ENCODE measurements at places on chromosomes 5 and 9.

GRCh38 chr5:52961274-52961681 is 27.9 kb upstream of the ITGA2 start:
- DNase-seq, result no peak

GRCh38 chr5:2709976-2710689 is 41.3 kb downstream of the IRX2 start:
- no peak for DNase-seq

GRCh38 chr9:126171641-126172040 is 155.0 kb upstream of the MVB12B start:
- no peak for DNase-seq

- no peak for DNase-seq
These were observed 147.4 kb upstream of the KLF9 start for GRCh38 chr9:70561786-70562395.

DNA sequence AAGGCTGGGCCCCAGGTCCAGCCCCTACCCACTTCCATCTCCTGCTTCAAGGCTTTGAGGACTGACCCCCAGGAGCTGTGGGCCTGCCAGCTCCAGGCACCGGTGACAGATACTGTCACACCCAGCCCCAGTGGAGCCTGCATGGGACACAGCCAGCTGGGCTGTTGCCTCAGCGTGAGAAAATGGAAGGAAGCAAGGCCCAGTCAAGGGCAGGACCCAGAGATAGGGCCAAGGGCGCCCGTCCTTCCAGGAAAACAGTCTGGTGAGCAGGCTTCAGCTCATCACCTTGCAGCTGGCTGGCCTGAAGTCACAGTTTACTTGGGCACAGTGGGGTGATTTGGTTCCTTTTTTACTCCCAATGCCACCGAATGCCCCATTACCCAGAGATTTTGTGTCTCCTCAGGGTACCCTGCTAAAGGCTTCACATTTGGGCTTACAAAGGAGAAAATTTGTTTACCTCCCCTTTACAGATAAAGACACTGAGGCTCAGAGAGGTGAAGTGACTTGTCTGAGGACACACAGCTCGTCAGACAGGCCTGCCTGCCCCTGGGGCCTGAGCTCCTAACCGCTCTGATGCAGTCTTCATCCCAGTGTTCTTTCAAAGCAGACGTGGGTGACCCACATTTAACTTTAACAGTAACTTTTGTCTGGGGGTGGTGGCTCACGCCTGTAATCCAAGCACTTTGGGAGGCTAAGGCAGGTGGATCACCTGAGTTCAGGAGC is 21.5 kb upstream of the WDR38 start:
- no peak for DNase-seq

DNA sequence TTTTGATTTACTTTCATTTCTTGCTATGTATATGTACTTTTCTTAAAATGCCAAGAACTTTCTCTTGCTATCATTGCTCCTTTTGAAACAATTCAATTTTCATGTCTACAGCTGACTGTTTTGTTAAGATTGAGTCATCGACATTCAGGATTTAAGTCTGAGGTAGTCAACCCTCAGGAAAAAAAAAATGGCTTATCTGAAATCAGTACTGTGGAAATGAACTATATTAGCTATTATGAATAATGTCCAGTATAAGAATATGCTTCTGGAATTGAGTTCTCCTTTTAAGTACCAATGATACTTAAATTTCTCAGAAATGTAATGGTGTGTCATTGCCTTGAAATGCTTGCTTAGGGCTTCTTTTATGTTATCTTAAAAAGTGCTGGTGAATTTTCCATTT is 37.9 kb downstream of the TNFAIP8 start:
- no peak for DNase-seq

GRCh38 chr9:111969622-111970021 is 73.0 kb downstream of the UGCG start:
- no peak for DNase-seq

- no peak for DNase-seq
These were observed 7.2 kb downstream of the ERGIC1 start for GRCh38 chr5:172841256-172841655.

DNA sequence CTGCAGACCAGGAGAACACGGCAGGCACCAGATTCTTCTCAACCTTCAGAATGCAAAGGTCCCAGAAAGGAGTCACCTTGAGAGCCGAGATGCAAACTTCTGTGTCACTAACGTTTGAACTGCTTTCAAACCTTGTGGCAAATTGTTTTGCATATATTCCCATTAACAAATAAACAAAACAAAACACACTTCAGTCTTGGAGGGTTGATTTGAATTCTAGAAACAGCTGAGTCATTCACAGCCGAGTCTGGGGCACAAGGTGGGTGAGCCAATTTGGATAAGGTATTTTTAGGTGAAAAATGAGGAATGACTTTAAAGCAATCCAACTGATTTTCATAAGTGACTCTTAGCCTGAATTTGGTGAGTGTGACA is 38.8 kb upstream of the ANKRD33B start:
- DNase-seq, result no peak

DNA sequence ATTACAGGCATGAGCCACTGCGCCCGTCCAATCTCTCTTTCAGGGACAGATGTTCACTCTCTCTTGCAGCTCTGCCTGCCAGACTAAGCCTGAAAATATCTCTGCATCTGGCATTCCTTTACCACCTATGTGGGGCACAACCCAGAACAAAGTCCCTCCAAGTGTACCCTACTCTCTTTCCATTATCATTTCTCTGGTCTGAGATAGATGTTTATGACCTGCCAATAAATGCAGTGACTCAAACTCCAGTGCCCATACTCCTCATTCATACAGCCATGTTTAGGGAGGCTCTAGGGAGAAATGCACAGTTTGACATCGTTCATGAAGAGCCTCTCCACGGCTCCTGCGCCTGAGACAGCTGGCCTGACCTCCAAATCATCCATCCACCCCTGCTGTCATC is at the start of gene BTNL3:
BTNL3 (plus strand) TSS at position 255 of the 400 bp plus-strand sequence. CDS start 183 bp downstream, outside the sequence.
- DNase-seq, result no peak

DNA sequence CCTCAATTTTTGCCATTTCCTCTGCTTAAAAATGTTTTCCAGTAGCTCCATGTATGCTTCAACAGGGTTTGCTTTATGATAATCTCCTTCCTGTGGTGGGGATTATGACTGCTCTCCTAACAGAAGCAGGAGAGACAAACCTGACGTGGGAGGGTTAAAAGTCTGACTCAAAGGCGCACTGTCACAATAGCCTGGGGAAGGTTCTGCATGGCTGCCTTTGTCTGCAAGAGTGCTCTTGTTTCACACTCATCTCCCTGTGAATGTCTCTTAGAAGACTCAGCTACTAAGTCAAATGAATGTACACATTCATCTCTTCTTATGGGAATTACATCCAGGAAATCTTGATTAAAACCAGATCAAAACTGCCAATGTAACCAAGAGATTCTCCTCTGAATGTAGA is 90.9 kb upstream of the MTAP start:
- no peak for DNase-seq

DNA sequence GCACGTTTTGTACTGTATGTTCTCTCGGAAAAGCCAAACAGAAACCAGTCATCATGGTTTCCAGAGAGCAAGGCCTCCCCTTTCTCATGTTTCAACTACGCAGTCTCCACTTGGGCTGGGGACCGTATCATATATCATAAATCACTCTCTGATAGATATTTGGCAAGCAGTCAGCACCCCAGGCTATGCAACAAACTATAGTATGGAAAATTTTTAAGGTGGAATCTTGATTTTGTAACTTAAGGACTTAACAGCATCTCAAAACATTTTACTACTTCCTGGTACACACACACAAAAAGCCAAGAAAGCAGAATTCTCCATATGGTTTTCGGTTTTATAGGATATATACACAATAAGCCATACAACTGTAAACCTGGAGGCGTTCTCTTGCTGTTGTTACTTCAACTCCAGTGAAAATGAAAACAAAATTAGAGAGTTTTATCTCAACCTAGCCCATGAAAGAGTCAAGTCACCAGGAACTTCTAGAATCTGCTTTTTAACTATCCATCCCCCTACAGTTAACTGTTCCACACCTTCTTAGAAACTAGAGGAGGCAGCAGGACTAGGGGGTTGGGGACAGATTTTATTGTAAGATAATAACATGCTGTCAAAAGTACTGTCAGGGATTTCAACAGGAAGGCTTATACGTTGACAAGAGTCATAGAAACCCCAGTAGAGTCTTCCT is 283.4 kb downstream of the NFIB start:
- DNase-seq, result no peak

DNA sequence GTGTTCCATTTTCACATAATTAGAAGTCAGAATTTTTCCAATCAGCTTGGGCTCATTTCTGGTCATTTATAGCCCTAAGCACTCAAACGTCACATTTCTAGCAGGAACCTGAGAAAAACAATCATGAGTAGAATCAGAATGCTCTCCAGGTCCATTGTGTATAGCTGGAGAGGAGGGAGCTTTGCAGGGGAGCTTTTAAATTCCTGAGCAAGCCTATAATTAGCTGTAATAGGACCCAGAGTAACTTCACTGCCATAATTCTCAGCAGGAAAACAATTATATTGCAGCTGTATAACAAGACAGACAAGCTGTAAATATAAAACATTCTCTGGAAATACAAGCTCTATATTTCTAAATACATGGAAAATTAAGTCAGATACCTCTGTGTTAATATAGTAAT is 637.6 kb upstream of the SGCD start:
- no peak for DNase-seq

DNA sequence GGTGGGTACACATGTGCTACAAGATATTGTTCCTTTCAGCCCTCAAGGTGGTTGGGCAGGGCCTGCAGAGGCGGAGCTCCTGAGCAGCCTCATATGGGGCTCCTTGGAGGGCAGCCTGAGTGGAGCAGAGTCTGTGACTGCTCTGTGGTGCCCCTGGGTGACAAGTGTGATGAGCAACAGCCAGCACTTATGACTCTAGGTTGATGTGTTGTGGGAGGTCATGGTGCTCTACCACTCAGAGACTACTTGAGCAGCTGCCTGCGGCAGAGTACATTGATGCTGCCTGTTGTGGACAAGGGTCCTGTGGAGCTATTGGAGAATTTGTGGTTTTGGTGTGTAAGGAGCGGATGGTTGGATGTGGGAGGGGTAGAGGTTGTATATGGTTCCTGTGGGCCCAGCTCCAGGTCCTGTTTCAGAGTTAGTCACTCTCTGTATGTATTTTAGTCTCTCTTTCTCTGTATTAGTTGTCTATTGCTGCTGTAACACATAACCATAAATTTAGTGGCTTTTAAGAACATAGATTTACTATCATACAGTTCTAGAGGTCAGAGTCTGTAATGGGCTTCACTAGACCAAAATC is 141.3 kb downstream of the SREK1 start:
- no peak for DNase-seq

DNA sequence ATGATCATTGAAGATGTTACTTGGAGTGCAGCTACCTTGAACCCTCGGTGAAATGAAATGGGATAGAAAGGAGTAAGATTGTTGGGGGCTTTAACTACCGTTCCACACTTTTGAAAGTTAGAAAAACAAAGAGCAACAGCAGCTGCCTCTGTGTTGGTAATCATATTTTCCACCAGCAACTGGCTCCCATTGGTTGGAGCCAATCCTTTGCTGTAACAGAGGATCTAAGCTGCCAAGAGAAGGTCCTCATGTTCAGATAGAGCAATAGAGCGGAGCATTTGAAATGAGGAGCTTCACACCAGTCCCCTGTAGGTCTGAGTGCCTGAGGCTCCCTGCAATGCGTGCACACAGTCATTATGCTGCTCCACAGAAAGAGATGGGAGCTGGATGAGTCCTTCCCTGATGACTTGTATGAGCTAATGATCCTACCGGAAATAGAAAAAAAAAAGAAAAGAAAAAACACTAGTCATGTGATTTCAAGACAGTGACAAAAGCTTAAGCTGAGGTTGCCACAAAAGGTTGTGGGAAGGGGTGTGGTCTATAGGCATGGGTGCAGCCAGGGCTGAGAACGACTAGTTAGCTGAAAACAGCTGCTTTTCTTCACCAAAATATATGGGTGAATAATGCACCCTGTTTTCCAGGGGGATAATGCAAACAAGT is 300.7 kb downstream of the MLLT3 start:
- DNase-seq, result no peak

DNA sequence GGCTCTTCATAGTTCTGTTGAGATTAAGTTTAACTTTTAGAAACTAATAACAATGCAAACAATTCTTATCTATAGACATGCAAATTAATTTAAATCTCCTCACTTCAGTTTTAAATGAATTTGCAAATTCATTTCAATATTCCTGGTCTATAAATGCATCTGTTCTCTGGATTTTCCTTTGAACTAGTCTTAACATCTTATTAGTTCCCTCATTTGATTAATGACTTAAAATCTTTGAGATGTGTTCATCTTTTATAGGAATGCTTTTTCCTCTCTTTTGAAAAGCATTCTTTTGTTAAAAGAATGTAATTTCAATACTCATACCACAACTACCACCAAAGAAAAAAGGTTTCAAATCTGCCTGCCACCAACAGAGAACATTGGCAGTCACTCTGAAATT is 169.4 kb downstream of the RASEF start:
- no peak for DNase-seq

- no peak for DNase-seq
These were observed 70.4 kb downstream of the MVB12B start for GRCh38 chr9:126397056-126397455.

DNA sequence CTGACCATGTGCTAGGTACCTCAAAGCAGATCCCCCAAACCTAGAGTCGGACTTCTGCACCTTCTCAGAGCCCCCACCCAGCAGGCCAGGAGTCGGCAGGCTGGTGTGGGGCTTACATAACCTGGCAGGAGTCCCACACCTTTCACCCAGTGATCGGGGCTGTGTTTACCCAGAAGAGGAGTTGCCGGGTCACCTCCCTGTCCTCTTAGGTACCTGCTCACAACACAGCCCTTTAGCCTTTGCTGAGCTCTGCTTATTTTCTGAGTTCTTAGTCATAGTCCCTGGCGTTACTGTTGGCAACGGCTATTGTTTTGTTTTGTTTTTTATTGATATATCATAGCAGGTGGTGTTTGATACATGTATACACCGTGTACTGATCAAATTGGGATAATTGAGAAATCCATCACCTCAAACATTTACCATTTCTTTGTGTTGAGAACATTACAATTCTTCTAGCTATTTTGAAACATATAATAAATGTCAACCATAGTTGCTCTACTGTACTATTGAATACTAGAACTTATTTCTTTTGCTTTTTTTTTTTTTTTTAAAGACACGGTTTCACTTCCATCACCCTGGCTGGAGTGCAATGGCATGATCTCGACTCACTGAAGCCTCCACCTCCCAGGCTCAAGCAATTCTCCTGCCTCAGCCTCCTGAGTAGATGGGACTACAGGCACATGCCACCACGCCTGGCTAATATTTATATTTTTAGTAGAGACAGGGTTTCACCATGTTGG is 10.4 kb upstream of the EEIG1 start:
- no peak for DNase-seq

DNA sequence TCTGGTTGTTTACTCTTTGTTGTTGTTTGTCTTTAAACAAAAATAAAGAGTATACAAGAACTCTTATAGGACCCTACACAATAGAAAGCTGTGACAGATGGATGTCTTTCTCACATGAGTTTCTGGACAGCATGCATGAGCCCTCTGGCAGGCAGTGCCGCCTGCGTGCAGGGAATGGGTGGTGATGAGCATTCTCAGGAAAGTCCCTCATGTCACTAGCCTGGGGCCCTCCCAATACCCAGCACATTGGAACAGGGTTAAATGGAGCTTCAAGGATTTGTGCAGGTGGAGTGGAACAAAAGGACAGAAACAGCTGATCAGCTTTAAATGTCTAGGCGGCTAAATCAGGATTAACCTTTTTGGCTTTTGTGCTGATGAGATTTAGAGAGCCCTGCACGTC is 181.0 kb upstream of the CD180 start:
- DNase-seq, result no peak

All from tibial artery (tissue), 4 donors.